Erythroblast (primary cell): ENCODE measurements at places on chromosomes 5 and 9.

- no peak for DNase-seq
These were observed 100.7 kb downstream of the NLN start for GRCh38 chr5:65822710-65823109.

DNA sequence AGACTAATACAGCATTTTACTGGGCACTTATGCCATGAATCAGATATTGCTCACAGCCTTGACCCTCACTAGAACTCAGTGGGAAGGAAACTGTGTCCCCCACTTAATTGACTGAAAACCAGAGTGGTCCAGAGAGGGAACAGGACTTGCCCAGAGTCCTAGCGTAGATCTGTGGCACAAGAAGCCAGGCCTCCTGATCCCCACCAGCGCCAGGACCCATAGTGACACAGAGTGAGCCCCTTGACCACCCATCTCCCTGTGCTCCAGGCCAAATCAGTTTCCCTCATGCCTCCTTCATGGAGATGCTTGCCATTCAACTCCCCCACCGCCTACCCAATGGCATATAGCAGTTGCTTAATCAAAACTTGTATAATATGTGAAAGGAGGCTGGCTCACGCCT, 8.3 kb downstream of the KIF12 start:
- no peak for DNase-seq

- no peak for DNase-seq
These were observed 152.1 kb upstream of the GAS1 start for GRCh38 chr9:87099407-87099806.

- DNase-seq: no peak
These were observed 390.5 kb downstream of the ZNF608 start for GRCh38 chr5:124355928-124356327.

DNA sequence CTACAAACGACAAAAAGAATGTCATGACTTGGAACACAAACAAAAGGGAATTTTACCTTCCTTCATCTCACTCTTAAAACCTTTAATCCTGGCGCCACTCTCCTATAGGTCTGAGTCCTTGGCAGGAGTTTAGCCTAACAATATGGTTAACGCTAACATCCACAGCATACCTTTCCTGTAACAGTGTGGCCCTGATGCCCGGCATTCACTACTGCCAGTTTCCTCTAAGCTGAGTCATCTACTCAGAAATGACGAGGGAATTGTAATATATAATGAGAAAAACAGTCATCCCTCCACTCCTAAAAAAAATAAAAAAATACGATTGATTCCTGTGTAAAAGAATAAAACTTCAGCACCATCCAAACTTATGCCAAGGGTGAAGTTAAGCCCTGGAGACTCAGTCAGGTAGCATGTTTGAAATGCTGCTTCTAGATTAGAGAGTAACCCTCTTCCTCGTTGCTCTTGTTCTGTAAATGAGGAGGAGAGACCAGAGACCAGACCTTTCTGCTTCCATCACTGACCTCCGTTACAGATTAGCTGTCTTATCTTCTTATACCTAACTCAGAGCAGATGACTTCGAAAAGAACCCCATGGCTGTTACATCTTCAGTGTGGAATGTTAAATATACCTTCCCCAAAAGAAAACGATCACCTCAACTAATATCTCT, 37.4 kb downstream of the CCDC125 start:
- no peak for DNase-seq

DNA sequence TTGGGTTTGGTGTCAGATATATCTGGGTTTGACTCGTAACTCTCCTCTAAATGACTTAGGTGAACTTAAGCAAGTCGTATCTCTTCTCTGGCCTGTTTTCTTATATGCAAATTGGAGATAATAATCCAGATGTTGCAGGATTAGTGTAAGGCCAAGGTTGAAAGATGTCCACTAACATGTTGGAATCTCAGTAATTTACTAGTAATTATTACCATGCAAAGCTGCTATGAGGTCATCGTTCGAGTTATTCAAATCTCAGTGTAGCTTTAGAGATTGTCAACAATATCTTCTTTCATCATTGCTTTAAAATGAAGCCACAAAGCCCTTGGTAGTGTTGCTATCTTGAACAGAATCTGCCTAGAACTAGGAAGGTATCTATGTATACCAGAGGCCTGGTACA, 437.7 kb upstream of the KLF4 start:
- no peak for DNase-seq

DNA sequence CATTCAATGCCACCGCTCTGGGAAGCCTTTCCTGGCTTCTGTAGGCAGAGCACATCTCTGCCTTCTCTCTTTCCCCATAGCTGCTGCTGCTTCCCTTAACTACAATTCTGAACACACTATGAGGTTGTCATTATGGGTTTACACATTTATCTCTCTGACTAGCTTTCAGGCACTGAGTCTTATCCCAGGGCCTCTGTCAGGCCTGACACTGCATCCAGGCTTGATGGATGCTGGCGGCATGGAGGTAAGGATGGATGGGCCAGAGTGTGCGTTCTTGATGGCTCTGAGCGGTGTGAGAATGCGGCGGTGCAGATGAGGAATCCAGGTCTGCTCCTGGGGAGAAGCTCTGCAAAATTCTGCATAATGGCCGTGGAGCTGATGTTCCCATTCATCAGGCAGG, 6.3 kb downstream of the KCNIP1 start:
- DNase-seq: no peak

DNA sequence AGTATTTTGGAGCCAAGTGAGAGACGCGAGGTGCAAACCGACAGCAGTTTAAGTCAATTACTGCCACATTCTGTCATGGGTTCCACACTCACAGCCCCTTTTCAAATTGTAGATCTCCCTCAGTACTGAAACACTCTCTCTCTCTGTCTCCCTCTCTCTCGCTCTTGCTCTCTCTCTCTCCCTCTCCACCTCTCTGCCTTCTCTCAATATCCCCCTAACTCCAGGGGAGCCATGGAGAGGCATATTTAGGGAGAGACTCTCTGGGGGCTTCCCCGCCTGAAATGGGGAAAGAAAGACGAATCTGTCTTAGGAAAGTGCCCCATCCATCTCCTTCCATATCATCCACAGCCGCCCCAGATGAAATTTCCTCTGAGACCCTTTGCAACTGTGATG, 1.6 kb downstream of the BRINP1 start:
- DNase-seq: no peak

GRCh38 chr9:115422932-115423440, 305.0 kb upstream of the TNC start:
- DNase-seq: no peak

- DNase-seq: no peak
These were observed 474.7 kb downstream of the TLE4 start for GRCh38 chr9:80046481-80046880.

DNA sequence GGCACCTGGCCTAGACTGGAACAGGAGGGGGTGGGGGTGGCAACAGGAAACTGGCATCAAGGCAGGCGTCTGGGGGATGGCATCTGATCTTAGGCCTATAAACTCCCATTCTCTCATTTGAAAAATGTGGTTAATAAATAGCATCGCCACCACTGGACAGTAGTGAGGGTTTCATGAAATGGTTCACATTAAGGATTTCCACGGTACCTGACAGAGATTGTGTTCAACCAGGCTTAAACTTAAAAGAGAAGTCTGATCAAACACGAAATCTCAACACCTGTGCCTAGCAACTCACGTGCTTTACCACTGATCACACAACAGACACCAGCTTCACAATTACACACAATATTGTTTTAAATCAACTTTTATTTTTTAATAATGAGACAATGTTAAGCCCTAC, 3.0 kb downstream of the DENND1A start:
- DNase-seq: no peak

DNA sequence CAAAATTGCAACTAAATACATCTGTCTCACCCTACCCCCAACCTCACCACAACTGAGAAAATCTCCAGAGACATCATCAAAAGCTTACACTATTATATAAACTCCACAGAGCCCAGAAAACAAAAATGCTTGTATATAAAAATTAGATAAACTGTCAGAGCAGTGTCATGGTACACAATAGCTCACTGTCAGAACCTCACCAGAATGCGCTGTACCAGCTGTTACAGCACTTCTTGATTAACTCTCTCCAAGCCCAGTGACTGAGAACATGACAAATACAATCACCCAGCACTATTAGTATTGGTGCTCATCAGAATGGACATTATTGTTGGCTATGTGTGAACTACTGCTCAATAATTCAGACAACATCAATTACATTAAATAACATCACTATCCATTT, 65.7 kb downstream of the ZDHHC21 start:
- no peak for DNase-seq

DNA sequence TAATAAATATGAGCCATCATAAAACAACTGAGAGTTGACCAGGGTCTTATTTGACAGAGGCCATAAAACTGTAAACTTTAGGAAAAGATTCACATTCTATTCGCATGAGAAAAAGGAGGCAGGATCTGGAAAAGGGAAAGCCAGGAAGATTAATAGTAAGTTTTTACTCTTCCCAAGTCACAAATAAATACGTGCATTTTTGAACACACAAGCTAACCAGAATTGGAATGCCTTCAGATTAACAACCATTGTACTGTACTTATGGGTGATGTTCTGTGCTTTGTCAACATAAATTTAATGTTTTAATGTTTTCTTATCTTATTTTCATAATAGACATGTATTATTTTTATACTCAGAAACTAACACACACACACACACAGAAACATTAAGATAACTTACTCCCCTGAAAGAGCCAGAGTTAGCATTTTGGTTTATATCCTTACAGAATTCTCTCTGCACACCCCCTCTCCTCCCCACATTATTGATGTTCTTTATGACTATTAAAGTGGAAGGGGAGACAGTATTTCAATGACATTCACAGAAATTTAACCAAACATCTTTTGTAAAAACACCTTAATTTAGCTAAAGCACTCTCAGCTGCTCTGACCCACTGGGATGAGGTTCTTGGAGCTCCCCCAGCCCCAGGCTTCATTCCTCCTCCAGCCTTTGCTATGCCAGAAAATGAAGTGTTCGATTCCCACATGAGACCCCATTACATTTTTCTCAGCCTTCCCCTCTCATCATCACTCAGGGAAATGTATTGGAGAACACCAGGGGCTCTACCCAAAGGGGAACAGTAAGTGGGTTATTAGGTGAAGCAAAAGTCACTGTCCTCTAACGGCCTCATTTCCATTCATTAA, 155.5 kb downstream of the ESM1 start:
- no peak for DNase-seq

- DNase-seq: no peak
These were observed 317.9 kb upstream of the ITGA1 start for GRCh38 chr5:52469835-52470234.

DNA sequence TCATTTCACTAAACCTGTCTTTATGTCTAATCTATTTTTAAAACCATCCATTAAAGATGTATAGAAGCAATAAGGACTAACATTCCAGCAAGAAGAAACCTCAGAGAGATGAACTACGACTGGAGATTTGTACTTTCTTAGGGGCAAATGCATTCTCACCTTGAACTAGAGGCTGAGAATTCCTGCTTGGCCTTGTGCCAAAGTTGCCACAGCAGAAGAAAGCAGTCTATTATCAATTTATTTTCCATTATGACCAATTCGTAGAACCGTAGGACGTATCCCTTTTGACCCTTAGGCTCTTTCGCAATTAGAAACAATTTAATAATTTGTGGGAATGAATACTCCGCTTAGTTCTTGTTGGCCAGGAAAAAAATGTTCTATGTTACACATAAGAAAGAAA, 1647.4 kb upstream of the CDH9 start:
- DNase-seq: no peak

GRCh38 chr9:107698779-107699178, 209.2 kb upstream of the KLF4 start:
- no peak for DNase-seq

GRCh38 chr5:111002036-111002435, 69.5 kb upstream of the TSLP start:
- no peak for DNase-seq

- no peak for DNase-seq
These were observed 20.6 kb downstream of the NSD1 start for GRCh38 chr5:177154003-177154643.
